ENCODE measurements at places on chromosomes 12 and 14. TPM values are rescaled to one million over a fixed set of nuclear protein-coding genes. Genes with fewer than 3 reads are reported as not detected.

Gene RAD9B
- total RNA-seq: 0.23 TPM

Gene PLD4
- 2.3 TPM for total RNA-seq

Gene SLC39A5
- total RNA-seq: 261 TPM

Gene SLC4A8
- total RNA-seq: 3.1 TPM

Gene TAS2R9
- total RNA-seq: not detected

Gene LRFN5
- 0.93 TPM for total RNA-seq

Gene GALNT16
- 3.2 TPM for total RNA-seq

Gene UNG
- 15.8 TPM for total RNA-seq

Gene SYT1
- total RNA-seq: 0.16 TPM

Gene PROX2
- total RNA-seq: not detected

Gene DIO2
- total RNA-seq: 3.8 TPM

Gene DGLUCY
- total RNA-seq: 22.5 TPM

Gene A2M
- 58.7 TPM for total RNA-seq

Gene C12orf56
- not detected for total RNA-seq

Gene EFS
- 0.23 TPM for total RNA-seq

Gene BICDL1
- total RNA-seq: 7.4 TPM

Gene REM2
- total RNA-seq: 0.28 TPM

Gene LBHD2
- not detected for total RNA-seq

Gene TAS2R43
- 0.18 TPM for total RNA-seq

Gene CYP46A1
- total RNA-seq: 1.2 TPM

Gene ADAM21
- total RNA-seq: not detected

Gene AMN
- 1.0 TPM for total RNA-seq

Gene MYF6
- not detected for total RNA-seq

Gene DENND5B
- 11.3 TPM for total RNA-seq

Gene IGF1
- 23.8 TPM for total RNA-seq

Gene CCDC184
- total RNA-seq: 0.76 TPM

All from pancreas (tissue), 10 donors.